ENCODE measurements at places on chromosomes 6 and 20.

GRCh38 chr6:96631248-96631647, 68.3 kb downstream of the FHL5 start:
- DNase-seq, result no peak

DNA sequence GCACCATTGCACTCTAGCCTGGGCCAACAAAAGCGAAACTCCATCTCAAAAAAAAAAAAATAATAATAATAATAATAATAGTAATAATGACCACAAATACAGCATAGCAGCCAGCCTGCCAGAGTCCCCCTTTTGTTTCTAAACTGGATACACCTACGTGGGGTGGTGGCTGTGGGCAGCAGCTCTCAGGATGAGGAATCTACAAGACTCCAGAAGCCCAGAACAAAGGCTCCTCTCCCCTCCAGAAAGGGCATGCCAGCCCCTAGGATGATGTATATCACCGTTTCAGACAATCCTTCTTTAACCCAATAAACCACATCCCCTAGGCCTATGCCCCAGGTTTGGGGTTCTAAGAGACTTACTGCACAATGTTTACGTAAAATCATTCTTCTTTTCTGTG, 155.9 kb downstream of the QRSL1 start:
- no peak for DNase-seq

GRCh38 chr6:113676057-113676456, 181.1 kb upstream of the MARCKS start:
- no peak for DNase-seq

DNA sequence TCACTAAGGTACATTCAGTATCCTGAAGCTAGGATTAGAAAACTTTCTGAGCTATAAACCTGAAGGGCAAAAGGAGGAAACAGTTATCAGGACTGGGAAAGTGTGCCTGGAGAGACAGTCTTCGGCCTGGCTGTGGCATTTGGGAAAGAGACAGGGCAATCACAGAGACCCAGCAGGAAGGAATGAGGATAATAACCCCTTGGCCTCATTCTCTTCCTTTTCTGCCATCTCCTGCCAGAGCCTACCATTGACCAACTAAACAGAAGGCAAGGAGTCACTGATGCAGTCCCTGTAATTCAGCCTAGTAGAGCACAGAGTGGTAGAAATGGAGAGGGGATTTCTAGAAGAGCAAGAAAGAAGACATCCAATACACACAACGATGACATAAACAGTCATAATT, 359.4 kb downstream of the HDGFL1 start:
- no peak for DNase-seq

- DNase-seq, result no peak
These were observed 170.2 kb downstream of the OTOR start for GRCh38 chr20:16918366-16918765.

GRCh38 chr20:45100563-45101245, at the start of gene KCNS1:
Gene KCNS1 (minus strand): TSS chr20:45101127. CDS start chr20:45099236, 1,891 bp downstream.
- DNase-seq, result no peak

GRCh38 chr20:53805895-53806384, 212.3 kb upstream of the ZNF217 start:
- no peak for DNase-seq

DNA sequence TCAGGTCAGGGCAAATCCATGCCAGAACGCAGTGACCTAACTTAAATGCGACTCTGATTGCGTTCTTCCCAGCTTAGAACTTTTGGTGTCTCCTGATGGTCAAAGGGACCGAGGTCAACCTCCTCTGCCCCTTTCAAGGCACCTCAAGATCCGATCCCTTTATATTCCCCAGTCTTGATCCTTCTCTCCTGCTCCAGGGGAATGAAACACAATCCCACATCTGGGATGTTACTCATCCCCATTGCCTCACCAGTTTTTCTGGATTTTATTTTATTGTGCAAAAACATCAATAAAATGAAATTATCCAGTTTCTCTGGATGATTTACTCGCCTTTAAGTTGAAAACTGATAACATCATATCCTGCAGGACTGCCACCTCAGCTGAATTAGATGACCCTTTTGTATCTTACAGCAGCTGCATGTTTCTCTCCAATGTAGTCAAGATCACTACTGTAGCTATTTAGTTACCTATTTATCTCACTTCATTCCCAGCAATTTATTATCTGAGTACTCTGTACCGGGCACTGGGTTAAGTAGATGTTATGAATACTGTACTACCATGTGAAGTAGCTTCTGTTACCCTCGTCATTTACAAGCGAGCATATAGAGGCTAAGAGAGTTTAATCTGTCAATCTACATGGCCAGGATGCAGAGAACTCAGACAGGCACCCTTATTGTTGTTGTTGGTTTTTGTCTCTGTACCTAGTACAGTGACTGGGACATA, 44.0 kb downstream of the IRAK1BP1 start:
- DNase-seq, result no peak

GRCh38 chr6:138088326-138088762, 18.9 kb downstream of the PERP start:
- DNase-seq, result no peak

DNA sequence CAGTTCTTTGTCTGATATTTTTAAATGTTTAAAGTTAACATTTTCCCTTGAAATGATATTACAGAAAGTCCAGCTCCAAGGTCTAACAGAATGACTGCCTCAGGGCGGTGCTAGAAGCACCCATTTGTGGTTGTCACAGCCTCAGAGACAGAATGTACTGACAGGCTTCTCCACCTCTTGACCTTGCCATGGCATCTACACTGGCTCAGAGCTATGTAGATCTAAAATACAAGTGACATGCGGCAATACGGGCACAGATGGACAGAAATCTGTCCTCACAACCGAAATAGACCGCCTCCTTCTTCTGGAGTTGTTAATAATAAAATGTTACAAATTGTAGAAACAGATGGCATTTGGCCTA, 167.2 kb upstream of the THEMIS start:
- no peak for DNase-seq

- no peak for DNase-seq
These were observed 38.9 kb downstream of the SMAP1 start for GRCh38 chr6:70706491-70707123.

DNA sequence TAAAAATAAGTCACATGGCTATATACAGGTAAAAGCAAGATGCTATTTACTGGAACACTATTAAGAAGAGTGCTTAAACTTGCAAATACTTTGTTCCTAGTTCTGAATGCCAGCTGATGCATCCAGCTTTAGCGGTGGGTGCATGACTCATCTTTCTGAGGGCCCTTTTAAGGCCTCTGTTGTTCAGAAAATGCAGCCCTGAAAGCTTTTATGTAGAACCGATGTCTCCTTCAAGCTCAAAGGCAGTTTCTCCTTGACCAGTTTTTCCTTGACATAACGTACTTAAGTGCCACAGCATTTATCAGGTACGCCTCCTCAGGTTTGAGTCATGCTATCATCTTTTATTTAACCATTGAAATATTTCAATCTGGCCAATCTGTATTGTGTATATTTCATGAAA, 82.8 kb downstream of the MLIP start:
- no peak for DNase-seq

DNA sequence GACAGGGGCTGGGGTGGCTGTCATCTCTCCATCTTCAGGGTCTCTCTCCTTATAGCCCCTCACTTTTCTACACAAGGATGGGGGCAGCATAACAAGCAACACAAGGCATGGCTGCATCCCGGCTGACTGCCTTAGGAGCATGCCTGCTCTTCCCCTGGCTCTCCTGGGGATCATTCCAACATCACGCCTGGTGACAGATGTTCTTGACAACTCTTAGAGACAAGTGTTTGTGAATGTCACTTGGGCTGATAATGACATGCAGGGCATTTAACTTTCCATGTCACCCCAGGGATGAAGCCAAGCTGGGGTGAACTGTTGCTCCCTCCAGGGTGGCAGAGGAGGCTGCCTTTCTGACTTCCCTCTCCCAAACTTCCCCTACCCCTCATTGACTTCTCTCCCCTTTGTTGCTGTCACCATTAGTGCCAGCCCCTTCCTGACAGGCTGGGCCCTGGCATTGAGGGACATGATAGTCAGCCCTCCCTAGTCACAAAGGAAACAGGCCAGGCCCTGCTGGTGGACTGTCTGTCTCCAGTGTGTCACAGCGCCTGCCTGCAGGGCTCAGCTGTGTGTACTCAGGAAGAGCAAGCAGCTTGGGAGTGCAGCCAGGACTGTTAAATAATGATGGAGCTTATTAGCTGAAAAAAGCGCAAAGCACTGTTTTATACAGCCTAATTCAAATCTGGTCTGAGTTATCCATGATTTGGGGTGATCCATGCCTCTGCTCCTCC, 161.8 kb downstream of the LRFN2 start:
- DNase-seq, result no peak

DNA sequence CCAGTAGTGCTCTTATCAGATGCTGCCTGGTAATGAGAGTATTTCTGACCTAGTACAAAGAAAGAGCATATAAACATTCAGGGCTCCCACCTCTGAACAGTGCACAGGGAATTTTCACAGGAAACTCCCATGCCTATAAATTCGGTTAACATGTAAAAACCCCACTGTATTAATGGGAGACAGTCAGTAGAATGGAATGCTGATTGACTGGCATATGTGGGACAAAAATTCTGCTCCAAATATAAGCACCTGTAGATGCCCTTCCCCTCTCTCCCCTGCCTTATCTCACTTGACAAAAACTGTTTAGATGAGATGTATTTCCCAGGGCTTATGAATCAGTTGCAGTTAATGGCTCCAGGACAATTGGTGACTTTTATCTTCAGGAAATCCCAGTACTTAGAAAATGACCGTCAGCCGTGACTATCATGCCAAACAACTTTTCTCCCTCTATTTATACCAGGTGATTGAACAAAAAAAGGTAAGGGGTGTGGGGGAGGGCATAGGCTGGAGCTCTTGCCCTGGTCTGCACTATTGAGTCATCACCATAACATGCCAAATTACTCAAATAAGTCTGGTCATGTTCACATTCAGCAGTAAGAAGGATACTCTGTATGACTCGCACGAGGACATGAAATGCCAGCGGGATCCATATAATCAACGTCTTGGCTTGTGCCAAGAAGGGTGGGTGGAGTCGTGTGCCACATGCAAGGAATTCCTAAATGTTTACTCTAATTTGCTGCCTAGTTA, 176.4 kb upstream of the BMP2 start:
- DNase-seq, result no peak

DNA sequence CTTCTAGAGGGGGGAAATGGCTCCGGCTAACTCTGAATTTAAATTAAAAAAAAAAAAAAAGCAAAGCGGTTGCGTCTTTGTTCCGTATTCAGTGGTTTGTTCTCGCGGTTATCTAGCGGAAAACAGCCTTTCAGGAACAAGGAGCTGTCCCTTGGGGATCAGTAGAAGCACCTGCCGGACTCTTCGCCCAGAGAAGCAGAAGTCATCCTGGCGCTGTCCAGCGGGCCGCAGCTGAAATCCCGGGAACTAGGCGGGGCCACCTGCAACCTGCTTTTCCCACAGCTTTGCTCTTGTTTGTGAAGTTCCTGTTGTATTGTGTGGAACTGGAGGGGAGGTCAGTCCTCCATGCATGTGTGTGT, 43.9 kb upstream of the GJE1 start:
- peak; percentile 7 for DNase-seq

DNA sequence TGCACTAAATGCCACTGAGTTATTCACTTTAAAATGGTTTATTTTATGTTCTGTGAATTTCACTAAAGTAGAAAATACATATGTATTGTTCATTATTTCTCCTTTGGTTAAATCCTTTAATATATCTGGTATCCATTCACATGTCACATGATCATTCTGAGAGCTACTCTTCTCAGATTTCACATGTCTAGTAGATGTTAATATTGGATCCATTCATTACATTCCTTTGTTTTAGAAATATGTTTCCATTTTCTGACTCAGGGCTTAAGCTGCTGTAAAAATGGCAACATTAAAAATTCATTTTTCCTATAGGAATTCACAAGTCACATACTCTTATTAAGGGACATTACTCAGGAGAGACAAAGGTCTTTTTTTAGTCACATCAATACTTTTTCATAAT, 205.4 kb downstream of the ZFAND3 start:
- DNase-seq, result no peak

- DNase-seq, result no peak
These were observed 9.0 kb upstream of the MRPS10 start for GRCh38 chr6:42226645-42227143.

DNA sequence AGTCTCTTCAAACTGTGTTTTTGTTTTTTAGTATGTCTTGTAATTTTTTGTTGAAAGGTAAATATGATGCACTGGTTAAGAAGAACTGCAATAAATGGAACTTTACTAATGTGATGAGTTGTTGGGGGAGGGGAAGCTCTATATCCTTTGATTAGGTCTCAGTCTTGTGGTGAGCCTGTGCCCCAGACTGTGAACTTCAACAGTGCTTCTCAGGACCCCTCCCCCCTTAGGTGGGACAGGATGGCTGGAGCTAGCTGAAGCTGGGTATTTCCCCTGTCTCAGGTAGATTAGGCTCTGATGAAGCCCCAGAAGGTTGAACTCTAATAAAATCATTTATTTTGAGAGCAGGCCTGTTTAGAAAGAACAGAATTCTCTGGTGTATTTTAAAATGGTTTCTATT, 31.4 kb upstream of the TASP1 start:
- no peak for DNase-seq

DNA sequence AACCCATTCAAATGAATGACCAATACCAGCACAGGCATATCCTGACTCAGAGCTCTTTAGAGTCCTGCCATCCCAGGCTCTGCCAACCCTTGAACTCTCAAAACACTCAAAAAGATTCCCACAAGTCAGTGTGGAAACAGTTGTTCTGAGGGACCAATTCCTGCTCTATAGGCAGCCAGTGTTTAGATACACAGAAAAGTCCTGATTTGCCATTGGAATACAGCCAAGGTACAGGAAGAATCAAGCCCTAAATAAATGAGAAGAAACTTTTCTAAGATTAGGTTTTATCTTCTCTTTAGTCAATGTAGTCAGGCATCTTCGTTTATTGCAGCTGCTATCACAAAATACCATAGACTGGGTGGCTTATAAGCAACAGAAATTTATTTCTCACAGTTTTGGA, 626.8 kb upstream of the ARID1B start:
- DNase-seq, result no peak

DNA sequence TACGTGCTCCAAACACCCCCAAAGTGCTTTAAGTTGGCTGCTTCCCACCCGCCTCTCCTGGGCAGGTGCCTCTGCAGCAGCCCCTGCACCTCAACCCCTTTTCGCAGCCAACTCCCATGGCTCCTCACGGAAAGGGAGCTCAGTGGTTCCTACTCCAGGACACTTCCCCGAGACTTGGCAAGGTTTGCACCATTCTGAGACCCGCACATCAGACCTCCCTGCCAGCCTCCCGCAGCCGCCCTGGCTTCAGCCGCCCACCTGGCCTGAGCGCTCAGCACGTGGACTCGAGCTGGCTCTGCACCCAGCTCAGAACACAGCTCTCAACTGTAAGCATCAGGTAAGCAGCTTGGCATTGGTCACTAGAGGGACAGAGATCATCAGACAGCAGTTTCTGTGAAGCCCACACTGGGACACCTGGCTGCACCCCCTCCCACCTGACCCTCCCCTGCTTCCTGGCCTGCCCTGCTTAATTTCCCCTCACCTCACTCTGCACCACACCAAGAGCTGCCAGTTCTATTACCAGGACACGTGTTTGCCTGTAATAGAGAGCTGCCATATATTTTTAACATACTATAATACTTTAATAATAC, 28.5 kb downstream of the GMDS start:
- no peak for DNase-seq

All from GM12891 (cell line).